ENCODE measurements at places on chromosomes 13 and 19. TPM values are rescaled to one million over a fixed set of nuclear protein-coding genes. Genes with fewer than 3 reads are reported as not detected.

The NEK3 gene
- total RNA-seq = 4.5 TPM

GRCh38 chr19:31597616-31598015, 248.4 kb upstream of the TSHZ3 start:
- no peak for DNase-seq

The PCDH20 gene
- 0.92 TPM for total RNA-seq

The SERPINE3 gene
- not detected for total RNA-seq

- DNase-seq = no peak
Observed at GRCh38 chr13:36096461-36097416, 34.4 kb downstream of the DCLK1 start.

- DNase-seq = no peak
Observed at GRCh38 chr13:41364043-41364442, 53.0 kb downstream of the NAA16 start.

- no peak for DNase-seq
Observed at GRCh38 chr19:10468133-10468532, 35.0 kb downstream of the KEAP1 start.

The SULT2B1 gene
- not detected for total RNA-seq

The ZIC5 gene
- not detected for total RNA-seq

GRCh38 chr13:35499196-35499662, 22.7 kb upstream of the MAB21L1 start:
- DNase-seq = no peak

- DNase-seq = no peak
Observed at GRCh38 chr19:8681345-8682029, 17.1 kb downstream of the ACTL9 start.

- DNase-seq = no peak
Observed at GRCh38 chr19:13119627-13120026, 1.6 kb downstream of the NACC1 start.

The PNMA8C gene
- total RNA-seq = not detected

DNA sequence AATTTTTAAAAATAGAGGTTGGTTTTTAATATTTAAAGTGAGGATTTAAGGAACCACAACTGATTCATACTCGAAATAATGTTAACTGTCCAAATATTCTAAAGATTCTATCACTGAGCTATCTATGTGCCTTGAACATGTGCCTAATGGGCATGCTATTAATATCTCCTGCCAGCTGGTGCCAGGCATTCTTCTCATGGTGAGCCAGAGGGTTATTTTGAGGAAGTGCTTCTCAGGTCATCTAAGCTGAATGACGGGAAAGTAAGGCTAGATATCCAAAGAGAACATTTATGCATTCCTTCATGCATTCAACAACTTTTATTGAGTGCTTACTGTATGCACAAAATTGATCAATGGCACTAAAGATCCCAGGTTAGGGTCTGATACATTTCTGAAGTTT, 138.2 kb downstream of the PIBF1 start:
- no peak for DNase-seq

DNA sequence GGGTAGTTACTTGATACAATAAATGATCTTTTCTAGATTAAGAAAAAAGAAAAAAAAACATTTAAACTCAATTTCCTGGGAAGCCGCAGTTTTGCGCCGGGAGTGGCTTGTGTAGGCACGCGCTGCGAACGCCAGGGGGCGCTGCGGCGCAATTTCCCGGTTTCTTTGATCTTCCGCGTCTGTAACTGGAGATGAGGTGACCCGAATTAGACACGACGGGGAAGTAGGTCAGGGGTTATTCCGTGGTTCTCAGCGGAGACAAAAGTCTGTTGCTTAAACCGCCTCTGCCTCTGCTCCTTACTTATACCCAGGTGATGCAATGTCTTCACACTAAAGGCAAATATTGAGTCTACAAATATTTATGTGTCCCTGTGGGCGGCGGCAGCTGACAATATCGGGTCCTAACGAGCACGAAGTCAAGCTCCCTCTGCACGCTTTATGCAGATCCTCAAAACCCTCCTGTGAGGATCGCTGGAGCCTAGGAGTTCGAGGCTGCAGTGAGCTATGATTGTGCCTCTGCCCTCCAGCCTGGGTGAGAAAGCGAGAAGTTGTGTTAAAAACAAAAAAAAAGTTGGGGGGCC, 15.2 kb downstream of the STXBP2 start:
- DNase-seq = peak; percentile 79

The OR10H1 gene
- not detected for total RNA-seq

DNA sequence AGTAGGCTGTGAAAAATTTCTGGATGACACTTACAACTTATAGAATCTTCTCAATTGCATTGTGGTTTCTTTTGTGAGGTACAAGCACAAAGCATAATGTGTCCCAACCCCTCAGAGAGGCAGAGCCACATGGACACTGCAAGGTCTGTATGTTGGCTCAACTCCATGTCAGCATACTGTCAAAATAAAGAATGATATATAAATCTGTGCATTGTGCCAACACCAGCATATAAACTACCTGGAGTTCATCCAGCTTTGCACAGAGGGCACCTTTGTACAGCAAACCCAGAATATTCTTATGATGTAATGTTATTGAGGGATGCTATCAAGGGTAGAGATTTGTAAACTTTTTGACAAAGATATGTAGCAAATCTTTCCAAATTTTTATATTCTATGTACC, 1065.8 kb upstream of the MIR17HG start:
- no peak for DNase-seq

DNA sequence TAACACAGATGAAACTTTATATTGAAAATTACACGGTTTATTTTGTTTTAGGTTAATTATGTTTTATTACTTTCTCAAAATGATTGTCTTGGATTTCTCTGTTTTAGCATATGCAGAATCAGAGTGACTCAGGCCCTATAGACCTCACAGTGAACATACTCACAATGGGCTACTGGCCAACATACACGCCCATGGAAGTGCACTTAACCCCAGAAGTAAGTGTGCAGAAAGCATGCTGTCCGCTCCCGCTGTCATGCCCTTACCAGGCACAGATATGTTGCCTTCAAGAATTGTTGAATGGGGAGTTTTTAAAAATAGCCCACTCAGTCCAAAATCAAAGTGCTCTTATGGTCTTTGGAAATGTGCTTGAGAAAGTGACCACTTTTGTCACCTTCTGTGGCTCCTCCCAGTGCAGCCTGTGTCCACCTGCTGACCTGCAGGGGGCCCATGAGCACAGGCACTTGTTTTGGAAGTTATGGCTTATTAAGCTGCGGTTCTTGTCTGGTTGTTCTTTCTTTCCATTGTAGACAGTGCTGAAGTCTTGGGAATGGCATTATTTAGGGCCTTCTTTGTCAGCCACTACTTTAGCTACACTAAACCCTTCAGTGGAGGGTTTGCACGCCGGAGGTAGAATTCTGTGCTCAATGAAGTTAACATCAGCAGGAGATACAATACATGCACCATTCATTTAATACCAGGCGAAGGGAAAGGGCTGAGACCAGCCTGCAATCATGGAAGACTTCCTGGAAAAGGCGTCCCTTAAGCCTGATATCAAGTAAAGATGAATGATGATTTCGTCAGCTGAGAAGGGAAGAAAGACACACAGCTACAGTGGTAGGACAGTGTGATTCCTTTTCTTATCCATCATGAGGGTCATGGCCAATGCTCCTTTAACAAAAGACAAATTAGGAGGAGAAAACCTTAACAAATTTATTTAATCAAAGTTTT, 36.7 kb downstream of the CUL4A start:
- no peak for DNase-seq
